ENCODE measurements at places on chromosomes 3 and 15. TPM values are rescaled to one million over a fixed set of nuclear protein-coding genes. Genes with fewer than 3 reads are reported as not detected.

TRIP4 gene
- 16.7 TPM for total RNA-seq

CHRFAM7A gene
- 0.59 TPM for total RNA-seq

TMEM207 gene
- not detected for total RNA-seq

PLOD2 gene
- total RNA-seq, result 83.2 TPM

POMGNT2 gene
- total RNA-seq, result 88.9 TPM

OR5K4 gene
- not detected for total RNA-seq

LRTM1 gene
- not detected for total RNA-seq

CCDC54 gene
- not detected for total RNA-seq

GUCA1C gene
- total RNA-seq, result not detected

GRCh38 chr15:60408463-60408981, 10.7 kb upstream of the ANXA2 start:
- DNase-seq, result no peak

DNA sequence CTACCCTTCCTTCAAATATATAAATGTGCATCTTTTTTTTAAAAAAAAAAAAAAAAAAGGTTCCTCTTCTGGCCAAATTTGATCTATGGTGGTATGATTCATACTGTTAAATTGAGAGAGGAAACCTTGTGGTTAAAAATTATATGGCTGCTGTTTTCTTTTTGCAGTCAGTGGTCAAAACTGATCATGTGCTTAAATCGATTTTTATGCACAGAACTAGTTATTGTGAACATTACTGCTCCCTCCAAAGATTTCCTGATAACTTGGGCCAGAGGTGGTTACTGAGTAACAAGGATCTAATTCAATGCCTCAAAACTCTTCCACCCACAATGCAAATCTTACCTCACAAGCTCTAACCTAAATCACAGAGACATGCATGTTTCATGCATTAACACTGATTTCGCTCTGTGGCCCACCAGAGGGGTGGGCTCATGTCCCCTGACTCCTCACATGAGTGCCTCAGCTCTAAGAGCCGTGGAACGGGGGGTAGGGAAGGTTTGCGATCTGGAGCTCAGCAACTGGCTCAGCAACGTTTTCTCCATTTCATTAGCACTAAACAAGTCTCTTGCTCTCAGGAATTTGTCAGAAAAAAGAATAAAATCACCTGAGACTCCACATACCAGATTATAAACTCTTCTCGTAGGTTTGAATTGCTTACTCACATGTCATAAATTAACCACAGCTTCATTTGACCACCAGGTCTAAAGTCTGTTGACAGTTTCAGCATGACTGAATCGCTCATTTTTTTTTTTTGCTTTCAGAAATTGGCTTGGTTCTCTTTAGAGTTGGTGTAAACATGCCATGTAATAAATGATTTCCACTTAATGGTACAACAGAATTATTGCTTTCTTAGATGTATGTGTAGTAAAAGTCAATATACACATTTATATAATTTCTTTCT, 280.4 kb downstream of the CD47 start:
- no peak for DNase-seq

GRCh38 chr3:16801698-16802097, 83.1 kb upstream of the PLCL2 start:
- no peak for DNase-seq

DNA sequence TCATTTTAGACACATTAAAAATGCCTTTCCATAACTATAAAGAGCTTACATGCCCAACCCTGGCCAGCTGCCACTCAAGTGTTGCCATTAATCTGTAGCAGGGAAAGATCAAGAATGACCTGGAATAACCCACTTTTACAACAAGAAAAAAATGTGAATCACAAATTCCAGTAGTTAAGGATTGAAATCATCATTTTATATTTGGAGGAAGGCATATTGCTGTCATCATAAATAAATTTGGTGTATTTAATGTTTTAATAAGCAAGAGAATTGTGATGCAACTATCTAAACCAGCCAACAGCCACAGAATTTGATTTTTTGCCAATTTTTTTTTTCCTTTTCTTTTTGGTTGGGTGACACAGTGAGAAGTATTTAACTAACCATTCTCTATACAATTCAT, 240.0 kb upstream of the SEMA6D start:
- no peak for DNase-seq

DNA sequence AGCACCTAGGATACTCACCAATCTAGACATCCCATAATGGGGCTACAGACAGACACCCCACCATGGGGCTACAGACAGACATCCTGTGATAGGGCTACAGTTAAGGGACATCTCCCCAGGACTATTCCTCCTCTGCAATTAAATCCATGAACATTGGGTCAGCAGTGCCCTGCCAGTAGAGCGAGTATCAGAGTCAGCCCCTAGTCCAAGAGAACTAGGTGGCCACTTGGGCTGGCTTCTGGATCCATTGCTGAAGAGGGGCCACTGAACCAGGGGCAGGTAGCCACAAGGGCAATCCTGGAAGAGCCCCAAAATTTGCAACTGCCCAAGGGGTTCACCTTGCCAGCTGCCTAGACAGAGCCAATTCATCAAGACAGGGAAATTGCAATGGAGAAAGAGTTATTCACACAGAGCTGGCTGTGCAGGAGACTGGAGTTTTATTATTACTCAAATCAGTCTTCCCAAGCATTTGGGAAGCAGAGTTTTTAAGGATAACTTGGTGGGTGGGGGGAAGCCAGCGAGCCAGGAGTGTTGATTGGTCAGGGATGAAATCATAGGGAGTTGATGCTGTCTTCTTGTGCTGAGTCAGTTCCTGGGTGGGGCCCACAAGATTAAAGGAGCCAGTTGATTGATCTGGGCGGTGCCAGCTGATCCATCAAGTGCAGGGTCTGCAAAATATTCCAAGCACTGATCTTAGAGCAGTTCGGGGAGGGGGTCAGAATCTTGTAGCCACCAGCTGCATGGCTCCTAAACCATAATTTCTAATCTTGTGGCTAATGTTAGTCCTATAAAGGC, 170.2 kb upstream of the SMAD3 start:
- DNase-seq, result no peak

GRCh38 chr15:77542491-77543001, 90.2 kb downstream of the LINGO1 start:
- no peak for DNase-seq

- no peak for DNase-seq
Observed at GRCh38 chr3:98518816-98519215, 3.9 kb downstream of the CLDND1 start.

DNA sequence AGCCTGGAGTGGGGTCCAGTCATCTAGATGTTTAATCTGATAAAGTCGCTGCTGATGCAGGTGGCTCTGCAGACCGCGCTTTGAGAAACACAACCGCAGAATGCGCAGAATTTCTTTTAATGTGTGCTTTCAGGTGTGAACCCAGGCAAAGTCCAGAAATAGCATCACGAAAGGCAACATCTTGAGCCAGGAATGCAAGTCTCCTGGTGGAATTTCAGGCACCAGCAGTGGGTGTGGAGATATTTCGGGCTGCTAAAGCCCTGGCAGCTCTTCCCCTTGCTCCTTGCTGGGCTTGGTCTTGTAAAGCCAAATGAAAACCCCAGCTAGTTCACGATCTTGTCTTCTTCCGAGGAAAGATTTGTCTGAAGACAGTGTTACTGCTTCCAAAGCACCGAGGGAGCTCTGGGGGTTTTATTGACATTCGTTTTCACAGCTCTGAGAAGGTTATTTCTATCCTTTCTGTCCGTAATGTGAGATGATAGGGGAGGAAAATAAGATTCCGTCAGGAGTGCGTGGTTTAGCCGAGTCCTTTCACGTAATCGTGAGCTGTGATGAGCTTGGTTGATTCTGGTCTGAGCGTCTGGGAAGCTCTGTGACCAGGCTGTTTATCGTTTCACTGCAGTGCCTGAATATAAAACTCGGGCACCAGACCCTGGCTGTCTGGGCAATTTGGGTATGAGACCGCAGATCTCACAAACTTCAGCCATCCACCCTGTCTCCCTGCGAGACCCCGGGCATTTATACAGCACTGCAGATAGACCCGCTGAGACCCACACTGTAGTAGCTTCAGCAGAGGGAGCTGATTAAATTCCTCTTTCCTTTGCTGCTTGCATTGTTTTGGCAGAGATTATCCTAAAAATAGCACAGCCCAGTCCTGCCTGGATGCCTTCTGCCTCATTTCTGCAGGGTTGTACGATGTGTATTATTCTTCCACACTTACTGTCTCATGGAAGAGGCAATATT, 67.0 kb upstream of the SLC25A26 start:
- no peak for DNase-seq

DNA sequence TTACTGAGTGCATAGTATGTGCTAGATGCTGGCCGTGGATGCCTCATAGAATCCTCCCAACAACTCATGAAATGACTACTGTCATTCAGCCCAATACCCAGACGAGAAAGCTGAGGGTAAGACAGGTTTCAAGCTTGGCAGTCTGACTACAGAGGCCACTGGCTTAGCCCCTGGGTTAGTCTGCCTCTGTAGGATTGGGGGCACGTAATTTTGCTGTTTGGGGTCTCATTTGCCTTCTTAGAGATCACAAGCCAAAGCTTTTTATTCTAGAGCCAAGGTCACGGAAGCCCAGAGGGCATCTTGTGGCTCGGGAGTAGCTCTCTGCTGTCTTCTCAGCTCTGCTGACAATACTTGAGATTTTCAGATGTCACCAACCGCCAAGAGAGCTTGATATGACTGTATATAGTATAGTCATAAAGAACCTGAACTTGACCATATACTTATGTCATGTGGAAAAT, 1.0 kb upstream of the CCR5 start:
- no peak for DNase-seq

DNA sequence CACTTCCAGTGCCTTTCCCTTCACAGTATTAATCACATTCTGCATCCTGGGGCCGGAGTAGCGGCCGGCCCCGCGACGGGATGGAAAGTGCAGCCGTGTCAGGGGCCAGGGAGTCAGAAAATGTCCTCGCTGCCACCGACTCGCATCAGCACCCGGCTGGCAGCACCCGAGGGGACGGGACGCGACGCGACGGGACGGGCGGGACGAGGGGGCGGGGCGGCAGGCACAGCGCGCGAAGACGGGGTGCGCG, 353 bp downstream of the ATG3 start:
- no peak for DNase-seq

GRCh38 chr15:98422130-98422478, 226.2 kb upstream of the IGF1R start:
- no peak for DNase-seq

DNA sequence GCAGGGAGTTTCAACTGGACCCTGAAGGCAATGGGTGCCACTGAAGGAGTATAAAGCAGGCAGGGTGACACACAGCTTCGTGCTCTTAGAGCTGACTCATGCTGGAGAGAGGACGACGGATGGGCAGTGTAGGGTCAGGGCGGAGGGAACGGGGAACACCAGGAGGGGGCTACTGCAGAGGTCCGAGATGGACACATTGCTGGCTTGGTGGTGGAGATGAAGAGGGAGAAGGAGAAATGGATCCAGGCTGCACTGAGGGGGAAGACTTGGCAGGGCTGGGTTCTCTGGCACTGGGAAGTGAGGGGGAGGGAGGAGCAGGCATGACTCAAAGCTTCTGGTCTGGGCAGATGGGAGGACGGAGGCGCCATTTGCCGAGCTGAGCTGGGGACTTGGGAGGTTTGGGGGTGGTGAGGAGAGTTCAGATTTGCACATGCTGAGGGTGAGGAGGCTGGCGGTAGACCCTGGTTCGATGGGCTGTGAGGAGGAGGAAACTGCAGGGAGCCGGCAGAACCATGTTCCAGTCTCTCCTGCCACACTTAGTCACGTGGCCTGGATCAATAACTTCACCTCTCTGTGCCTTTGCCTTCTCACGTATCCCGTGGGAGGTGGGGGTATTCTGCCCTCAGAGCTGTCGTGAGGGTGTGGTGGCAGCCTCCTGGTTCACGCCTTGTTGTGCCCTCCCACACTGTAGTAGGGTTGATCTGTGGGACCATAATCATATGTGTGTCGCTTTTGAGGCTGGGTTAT, 4.6 kb upstream of the KCTD6 start:
- peak; percentile 34 for DNase-seq

- no peak for DNase-seq
Observed at GRCh38 chr3:50336452-50337174, 4.0 kb downstream of the RASSF1 start.

DNA sequence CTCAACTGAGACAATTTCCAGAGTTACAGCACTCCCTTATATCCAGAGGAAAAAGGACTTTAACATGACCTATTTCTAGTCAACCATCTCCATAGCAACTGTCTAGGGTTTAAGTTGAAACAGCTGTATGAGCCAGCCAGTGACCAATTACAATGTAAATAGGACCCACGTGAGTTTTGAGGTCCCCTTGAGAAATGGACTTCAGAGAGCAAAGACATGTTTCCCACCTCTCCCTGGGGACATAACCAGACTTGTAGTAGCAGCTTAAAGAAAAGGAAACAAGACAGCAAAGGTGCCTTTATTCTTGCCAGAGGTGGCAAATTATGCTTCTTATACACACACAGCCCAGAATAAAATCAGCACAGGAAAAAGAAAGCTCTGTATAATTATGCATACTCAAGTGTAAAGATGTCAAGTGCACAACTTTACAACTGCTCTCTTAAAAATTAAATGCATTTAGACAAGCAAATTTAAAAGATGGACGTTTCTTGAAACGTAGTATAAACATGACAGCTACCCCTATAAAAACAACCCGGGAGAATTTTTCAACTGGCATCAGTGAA, 40.2 kb downstream of the SUMF1 start:
- DNase-seq, result no peak

- DNase-seq, result peak; percentile 80
Observed at GRCh38 chr3:119240591-119241434, at the start of gene B4GALT4. Gene B4GALT4, minus strand, starts transcription at chr3:119240878. Its CDS starts 10,779 bp downstream, at chr3:119230099.

DNA sequence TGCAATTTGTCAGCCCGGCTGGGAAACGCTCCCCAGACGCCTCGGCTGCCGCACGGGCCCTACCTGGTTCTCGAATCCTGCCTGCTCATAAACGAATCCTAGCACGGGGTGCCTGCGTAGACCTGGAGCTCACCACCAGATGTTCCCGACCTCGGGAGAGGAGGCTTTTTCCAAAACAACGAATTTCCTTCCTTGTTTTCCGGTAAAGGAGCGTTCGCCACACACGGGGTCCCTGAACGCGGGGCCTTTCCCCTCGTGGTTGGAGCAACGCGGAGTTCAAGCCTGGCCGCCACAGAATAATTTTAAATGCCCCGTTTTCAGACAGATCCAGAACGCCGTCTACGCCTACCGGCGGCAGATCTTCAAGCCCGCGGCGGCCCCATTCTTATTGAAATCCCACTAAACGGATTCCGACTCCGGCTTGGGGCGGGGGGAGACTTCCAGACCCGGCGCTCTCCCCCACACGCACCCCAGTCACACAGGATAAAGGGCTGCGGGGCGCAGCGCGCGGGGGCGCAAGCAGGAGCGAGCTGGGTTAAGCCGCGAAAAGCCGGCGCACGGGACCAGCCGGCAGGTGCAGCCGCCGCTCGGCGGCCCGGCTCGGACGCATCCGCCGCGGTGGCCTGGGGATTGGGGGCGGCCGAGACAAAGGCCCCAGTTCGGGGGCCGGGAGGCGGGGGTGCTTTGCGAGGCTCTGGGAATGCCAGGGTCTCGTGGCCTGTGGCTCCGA, 895 bp downstream of the GATA2 start:
- peak; percentile 34 for DNase-seq

DNA sequence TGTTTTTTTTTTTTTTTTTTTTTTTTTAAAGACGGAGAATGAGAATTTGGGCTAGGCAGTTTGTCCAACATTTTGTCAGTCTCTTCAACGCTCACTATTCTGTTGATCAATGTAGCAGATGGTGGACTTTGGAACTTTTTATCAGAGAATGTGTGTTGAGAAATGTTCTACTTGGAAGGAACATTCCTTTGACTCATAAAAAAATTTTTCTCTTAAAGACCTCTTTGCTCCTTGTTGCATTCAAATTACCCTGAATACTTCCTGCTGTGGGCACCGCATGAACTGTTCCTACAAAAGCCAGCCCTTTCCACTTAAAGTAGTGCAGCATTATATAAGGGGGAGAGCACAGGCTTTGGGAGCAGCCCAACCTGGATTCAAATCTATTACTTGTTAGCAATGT, 182.9 kb downstream of the AKAP13 start:
- no peak for DNase-seq
